Stromal cell of bone marrow (primary cell): ENCODE measurements at places on chromosomes 5 and 9.

DNA sequence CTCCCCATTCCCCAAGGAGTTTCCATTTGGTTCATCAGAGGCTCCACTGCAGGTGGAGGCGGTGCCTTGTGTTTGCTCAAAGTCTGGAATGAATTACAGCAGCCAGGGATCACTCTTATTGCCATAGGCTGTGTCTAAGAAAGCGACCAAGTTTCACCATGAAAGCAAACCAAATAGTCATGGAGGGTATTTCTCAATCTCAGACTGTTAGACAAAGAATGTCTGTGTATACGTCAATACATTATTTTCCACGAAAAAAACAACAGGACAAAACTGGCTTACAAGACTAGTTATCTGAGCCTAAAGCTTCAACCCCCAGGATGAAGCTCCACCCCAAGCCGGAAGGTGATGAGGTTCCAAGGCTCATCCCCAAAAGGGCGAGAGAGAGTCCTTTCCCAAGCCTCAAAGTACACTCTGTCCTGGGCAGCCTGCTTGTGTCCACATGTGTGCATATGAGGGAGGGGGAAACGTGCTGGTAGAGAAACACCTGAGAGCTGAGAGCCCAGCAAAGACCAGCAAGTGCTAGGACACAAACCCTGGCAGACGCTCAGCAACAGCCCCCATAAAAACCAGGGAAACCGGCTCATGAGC, 4.3 kb downstream of the B4GALT1 start:
- no peak for DNase-seq

GRCh38 chr9:113656771-113657670, 193.5 kb downstream of the RGS3 start:
- DNase-seq, result no peak

GRCh38 chr5:137516251-137516797, 17.2 kb upstream of the SPOCK1 start:
- no peak for DNase-seq

- DNase-seq, result no peak
These were observed 14.6 kb downstream of the KIF4B start for GRCh38 chr5:155027993-155028629.

GRCh38 chr9:20236676-20237075, 385.6 kb downstream of the MLLT3 start:
- DNase-seq, result no peak

DNA sequence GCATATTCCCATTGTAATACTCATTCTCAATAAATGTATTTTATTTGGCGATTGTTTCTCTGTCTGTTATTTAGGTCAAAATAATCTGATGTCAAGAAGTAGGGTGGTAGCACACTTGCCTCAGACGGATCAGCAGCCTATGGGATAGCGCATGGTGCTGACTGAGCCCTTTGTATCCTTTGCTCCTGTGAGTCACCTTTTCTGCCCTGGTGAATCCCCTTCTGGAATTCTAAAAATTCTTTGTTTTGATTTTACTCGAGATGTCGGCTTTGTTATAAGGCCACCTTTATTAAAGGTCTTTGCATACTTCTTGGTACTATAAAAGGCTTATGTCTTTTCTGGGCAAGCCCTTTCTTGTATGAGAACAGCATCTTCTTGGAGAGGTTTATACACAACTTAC, 1187.8 kb downstream of the CDH9 start:
- no peak for DNase-seq

- DNase-seq, result no peak
These were observed 212.1 kb downstream of the TLR4 start for GRCh38 chr9:117916291-117916690.

DNA sequence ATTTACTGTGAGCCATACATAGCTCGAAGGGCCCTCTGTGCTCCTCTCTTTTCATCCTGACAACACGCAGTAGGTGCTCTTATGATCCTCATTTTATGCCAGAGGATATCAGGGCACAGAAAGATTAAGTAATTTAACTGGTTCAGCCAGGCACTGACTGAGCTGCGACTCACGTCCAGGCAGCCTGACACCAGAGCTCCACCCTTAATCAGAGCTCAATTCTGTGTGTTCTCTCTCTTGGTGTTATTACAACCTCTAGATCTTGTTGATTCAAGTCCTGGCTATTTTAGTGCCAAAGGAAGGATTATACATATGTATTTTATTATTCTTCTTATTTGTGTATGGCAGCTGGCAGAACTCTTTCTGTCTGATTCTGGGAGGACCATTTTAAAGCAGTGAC, 59.7 kb downstream of the OSMR start:
- DNase-seq, result peak; percentile 57

DNA sequence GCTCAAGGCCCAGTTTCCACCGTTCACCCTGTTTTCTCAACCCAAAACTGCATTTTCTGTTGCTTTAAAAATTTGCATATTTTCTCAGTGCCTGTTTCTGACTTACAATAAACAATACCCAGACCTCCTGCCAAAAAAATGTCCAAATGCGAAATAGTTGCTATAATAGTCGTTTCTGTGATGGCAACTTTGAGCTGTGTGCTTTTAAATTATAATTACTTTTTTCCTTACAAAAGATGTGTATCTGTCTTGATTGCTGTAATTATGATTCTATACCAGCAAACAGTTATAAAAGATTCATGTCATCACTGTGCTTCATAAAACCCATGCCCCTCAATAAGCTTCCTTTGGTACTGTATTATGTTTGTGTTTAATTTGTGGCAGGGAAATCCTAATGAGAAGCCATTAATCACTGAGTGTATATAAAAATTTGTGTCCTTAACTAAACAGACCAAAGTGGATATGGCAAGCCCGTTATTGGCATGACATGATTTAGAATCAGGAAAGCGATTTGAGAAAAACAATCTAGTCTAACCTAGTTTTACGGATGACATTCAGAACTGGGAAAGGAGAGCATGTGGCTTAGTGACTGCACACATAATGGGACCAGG, 5.4 kb upstream of the SLC1A3 start:
- DNase-seq, result no peak

- DNase-seq, result no peak
These were observed 341.4 kb upstream of the PRR16 start for GRCh38 chr5:120122703-120123102.

DNA sequence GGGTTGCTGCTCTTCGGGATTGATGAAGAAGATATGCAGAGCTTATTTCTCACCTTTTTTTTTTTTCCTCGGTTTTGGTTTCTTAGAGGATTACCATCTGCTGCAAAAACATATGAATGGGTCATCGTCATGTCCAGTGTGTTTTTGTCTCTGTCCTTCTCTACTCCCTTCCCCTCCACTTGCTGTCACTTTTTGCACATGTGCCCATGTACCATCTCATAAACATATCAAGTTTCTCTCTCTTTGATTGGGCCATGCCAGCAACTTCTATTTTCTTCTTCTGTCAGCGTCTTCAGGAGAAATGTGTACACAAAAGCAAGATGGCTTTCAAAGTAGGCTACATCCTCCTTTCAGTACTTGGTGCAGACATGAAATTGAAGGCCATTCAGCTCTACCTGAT, 57.1 kb downstream of the ZNF462 start:
- DNase-seq, result no peak

- no peak for DNase-seq
These were observed 16.5 kb downstream of the SPARC start for GRCh38 chr5:151670083-151670686.

DNA sequence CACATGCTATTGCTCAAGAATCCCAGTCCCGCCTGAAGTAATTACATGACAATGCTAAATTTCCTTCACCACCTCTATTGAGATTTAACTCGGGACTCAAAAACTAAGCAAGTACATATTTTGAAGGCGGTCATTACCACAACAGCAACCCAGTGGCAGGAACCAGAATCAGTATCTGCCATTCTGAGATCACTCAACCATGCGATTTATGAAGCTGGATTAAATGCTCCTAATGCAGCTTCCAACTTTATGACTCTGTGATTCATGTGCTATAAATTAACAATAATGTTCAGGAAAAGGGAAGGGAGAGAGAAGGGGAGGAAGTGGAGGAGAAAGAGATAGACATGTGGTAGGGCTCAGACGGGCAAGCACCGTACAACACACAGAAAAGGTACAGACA, 194.7 kb downstream of the DNAH5 start:
- no peak for DNase-seq

DNA sequence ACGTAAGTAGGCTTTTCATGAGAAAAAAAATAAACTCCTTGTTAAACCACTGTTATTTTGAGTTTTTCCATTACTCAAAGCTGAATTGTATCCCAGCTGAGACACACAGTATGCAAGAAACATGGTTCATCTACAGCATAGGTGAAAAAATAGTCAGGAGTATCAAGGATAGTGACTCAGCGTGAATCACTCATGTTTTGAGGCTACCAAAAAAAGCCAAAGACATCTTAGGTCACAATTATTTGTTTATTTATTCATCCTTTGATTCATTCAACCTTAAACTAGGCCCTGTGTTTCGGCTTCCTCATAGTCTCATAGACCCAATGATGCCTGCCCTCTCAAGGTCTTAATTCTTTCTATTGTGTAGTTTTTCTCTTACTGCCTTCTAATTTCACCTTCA, 32.9 kb upstream of the STX17 start:
- DNase-seq, result peak; percentile 28

- DNase-seq, result peak; percentile 23
These were observed 117.8 kb upstream of the SARDH start for GRCh38 chr9:133855802-133856521.

DNA sequence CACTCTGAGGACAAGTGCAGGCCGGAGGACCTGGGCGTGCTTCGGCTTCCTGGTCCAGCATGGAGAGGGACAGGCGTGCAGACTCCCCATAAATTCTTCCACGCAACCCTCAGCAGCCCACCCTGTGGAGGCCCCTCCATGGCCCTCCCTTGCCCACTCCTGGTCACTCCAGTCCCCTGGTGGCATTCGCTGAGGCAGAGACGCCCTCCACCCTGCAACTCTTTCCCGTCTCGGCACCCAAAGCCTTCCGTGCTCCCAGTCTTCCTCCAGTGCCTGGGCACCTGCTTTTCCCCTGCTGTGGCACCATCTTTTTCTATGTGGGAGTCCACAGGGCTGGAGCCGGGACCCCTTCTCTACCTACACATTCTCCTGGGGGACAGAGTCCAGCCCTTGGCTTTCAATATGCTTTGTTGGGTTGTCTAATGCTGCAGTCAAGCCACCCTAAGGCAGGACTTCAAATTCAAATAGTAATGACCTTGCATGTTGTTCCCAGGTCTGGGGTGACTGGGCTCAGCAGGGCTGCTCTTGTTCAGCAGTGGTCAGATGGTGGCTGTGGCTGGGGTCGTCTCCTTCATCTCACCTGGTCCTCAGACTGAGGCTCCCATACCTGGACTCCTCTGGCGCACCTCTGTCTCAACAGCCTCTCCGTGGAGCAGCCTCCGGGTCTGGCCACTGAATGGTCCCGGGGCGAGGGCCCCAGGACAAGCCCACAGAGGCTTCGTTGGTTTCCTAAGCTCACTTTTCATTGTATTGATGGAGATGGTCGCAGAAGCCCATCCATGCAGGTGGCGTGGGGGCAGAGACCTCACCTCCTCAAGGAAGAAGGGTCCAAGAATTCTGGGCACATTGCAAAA, 15.2 kb downstream of the MRPL36 start:
- DNase-seq, result no peak

- DNase-seq, result no peak
These were observed 1171.5 kb upstream of the NUDT12 start for GRCh38 chr5:104734046-104734445.

DNA sequence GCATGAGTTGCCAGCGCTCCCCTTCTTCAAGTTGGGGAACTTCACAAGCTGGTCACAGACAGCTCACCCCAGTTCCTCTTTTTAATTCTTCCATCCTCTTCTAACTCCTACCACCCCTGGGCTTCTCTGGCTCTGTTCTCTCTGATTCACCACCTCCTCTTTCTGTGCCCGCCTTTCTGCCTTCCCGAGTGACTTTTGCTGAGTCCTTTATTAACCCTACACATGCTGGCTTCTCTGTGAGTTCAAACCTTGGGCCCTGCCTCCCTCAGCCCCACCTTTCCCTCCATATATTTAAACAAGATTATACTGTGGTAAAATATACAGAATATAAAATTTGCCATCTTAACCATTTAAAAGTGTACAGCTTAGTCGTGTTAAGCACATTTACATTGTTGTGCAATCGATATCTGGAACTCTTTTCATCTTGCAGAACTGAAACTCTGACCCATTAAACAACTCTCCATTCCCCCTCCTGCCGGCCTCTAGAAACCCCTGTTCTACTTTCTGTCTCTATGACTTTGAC, 32.0 kb downstream of the SLC46A2 start:
- DNase-seq, result no peak

- DNase-seq, result no peak
These were observed 65.9 kb downstream of the CWC27 start for GRCh38 chr5:64834611-64835010.

DNA sequence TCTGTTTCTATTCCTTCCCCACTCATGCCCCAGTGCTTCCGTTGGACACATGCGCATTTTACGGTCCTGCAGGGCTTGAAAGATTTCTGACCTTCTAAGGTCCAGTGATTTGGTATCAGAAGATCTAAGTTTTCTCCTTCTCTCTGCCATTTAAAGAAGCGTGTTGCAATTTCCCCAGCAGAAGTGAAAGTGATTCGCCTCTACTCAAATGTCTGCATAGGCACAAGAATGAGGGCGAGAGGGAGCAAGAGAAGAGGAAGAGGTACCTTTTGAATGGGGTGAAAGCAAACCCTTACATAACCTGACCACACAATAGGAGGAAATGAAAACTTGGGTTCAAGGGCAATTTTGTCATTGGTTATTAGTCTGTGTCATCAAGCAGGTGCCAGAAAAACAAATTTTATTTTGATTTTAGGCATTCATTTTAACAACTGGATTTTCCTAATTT, 31.7 kb upstream of the NR3C1 start:
- DNase-seq, result no peak

GRCh38 chr5:177301503-177302165, 1.9 kb downstream of the RAB24 start:
- DNase-seq, result no peak

GRCh38 chr5:157222506-157223230, 42.0 kb downstream of the ITK start:
- peak; percentile 73 for DNase-seq

- peak; percentile 32 for DNase-seq
These were observed 35.4 kb upstream of the GDNF start for GRCh38 chr5:37875051-37875787.

GRCh38 chr5:178323541-178323865, 90.9 kb upstream of the PHYKPL start:
- DNase-seq, result no peak

GRCh38 chr9:87389936-87390335, 107.7 kb upstream of the DAPK1 start:
- no peak for DNase-seq
